ENCODE measurements at places on chromosomes 13 and 19.

DNA sequence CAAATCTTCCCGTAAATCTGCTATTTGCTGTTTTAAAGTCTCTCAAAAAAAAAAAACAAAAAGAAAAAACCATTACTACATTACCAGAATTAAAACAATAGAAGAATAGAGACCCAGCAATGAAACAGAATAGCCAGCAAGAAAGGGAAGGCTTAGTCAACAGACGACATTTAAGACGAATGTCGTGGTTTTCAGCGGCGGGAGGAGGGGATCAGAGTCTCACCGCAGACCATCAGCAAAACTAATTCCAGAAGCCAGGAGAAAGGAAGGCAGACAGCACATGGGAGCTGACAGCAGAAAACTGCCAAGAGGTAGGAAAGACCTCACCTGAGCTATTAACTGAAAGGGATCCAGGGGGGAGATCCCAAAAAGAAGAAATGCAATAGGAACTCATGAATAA, 128.9 kb downstream of the RNF17 start:
- DNase-seq = no peak

- DNase-seq = peak; percentile 5
Measured at GRCh38 chr13:34587576-34587975, 354.5 kb upstream of the NBEA start.

GRCh38 chr19:6472713-6473112, 8.6 kb downstream of the CRB3 start:
- no peak for DNase-seq

GRCh38 chr19:39430675-39431593, 4.8 kb downstream of the RPS16 start:
- peak; percentile 83 for DNase-seq

GRCh38 chr13:112806739-112807652, 117.2 kb downstream of the ATP11A start:
- DNase-seq = no peak
